Right renal pelvis (tissue), 4 donors: ENCODE measurements at places on chromosomes 4 and X.

DNA sequence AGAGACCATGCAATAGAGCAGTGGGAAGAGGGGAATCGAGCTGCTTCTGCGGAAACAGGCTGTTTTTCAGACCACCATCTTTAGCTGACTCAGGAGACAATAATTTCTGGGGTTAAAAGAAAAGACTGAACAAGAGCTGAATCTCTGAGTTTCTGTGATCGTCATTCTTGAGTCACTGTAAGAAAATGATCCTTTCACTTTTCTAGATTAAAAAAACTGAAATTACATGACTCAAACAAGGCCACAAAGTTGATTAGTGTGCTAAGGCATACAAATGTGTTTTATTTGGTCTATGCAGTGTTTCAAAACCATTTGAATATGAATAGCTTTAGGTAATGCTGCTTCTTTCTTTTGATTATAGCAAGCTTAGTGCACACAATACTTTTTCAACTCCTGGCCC lies 194.4 kb upstream of the RPL34 start:
- no peak for DNase-seq

GRCh38 chrX:46770817-46771163 lies 11.9 kb upstream of the SLC9A7 start:
- no peak for DNase-seq

DNA sequence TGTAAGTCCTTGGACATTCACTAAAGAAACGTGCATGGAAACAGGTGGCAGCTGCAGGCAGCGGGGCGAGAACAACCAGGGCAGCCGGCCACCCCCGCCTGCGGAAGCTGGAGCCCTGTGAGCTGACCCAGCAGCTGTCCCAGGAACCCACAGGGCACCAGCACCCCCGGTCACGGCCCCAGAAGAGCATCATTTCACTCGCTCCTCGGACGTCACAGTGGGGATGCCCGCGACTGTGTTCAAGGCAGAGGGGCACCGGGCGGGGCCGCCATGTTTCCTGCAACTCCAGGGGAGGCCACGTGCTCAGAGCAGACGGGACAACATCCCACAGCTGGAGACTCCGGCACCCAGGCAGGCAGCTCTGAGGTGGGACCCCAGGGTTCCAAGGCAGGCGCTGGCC lies 45.0 kb upstream of the CPLX1 start:
- no peak for DNase-seq

DNA sequence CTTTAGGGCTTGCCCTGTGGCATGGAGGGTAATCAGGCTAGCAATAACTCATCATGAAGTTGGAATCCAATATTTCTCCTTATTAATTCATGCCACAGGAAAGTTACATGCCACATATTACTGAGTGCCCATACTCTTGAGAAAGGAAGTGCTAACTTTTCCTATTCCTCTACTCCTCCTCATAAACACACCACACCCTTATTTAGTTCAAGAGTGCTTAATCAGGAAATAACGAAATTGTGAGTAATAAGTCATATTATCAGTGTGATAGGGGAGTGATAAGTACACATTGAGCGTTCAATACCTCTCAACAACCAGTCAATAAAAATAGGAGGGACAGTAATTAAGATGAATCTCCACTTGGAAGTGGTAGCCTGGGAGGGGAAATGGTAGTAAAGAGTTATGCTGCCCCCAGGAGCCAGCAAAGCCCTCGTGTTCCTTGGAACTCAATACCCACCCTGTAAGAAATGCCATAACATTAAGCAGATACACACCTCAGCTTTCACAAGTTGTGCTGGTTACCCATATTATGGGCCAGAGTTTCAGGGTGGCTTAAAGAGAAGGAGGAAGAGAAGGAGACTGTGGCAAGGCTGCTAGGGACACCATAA lies 410.0 kb upstream of the NR3C2 start:
- no peak for DNase-seq

GRCh38 chr4:26287756-26288155 lies 33.1 kb upstream of the RBPJ start:
- DNase-seq = no peak

GRCh38 chrX:43436517-43436916 lies 219.6 kb upstream of the MAOA start:
- no peak for DNase-seq

- DNase-seq = no peak
Measured at GRCh38 chr4:119281393-119281792, 40.5 kb downstream of the FABP2 start.

- DNase-seq = no peak
Measured at GRCh38 chr4:54054501-54054900, 9.9 kb downstream of the CHIC2 start.

DNA sequence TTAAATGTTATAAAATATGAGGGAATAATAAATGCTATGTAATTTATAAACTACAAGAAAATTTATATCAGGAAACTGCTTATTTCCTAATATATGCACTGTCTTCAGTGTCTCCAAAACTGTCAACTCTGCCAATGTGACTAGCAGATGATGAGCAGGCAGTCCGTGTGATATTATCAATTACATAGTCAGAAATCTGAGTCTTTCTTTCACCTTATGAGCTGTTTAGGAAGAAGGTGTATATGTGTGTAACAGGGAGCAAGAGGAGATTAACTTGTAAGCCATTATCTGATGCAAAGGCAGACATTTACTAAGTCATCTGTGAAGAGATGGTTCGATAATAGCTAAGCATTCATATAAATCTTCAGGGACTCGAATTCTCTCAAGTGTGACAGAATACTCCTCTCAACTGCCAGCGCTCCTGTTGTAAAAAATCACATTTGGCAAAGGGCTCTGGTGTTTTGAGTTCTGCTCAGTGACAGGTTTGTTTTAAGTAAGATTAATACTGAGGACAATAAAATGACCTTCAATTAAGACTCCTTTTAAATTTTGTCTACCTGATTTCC lies 79.7 kb downstream of the SNCA start:
- DNase-seq = no peak

- DNase-seq = no peak
Measured at GRCh38 chrX:30301208-30301607, 8.0 kb downstream of the NR0B1 start.

DNA sequence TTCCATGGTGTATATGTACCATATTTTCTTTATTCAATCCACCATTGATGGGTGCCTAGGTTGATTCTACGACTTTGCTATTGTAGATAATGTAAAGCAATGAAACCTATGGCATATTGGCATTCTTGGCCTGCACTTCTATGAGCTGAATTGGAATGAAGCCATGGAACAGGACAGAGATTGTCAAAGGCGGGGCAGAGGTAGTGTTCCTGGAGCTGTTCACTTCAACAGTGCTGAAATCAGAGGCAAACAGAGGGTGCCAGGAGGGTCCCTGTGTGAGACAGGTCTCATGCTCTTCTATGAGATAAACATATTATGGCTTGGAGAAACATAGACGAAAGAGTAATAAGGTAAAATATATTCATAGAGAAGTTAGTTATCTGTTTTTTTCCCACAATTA lies 342.6 kb upstream of the VCX start:
- DNase-seq = no peak

GRCh38 chrX:115525486-115525885 lies 35.5 kb upstream of the PLS3 start:
- no peak for DNase-seq
